Left ventricle myocardium superior (tissue), 1 donor: ENCODE measurements at places on chromosomes 1 and 21. TPM values are rescaled to one million over a fixed set of nuclear protein-coding genes. Genes with fewer than 3 reads are reported as not detected.

GRCh38 chr21:41989698-41990097 lies 20.5 kb downstream of the ZBTB21 start:
- no peak for DNase-seq

- DNase-seq: no peak
Measured at GRCh38 chr1:236785477-236785876, 9.6 kb upstream of the MTR start.

DNA sequence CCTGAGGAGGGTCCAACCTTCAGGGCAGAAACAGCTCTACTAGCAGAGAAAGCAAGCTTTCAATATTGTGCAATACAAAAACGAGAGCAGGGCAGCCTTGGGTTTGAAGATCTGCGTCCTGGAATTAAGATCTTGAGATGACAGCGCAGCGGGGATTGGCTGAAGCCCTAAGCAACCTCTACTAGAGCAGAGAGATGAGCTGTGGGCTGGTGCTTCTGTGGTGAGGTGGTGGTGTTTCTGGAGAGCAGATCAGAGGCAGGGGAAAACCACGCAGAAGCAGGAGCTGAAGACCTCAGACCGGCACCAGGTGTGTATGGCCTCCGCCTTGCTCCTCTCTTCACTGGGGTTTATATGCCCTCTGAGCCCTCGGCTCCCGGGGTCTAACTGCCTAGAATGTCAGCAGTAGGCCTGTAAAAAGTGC lies 12.5 kb downstream of the TRAF3IP3 start:
- peak; percentile 35 for DNase-seq

- DNase-seq: no peak
Measured at GRCh38 chr1:153750026-153750995, 22.5 kb downstream of the INTS3 start.

DNA sequence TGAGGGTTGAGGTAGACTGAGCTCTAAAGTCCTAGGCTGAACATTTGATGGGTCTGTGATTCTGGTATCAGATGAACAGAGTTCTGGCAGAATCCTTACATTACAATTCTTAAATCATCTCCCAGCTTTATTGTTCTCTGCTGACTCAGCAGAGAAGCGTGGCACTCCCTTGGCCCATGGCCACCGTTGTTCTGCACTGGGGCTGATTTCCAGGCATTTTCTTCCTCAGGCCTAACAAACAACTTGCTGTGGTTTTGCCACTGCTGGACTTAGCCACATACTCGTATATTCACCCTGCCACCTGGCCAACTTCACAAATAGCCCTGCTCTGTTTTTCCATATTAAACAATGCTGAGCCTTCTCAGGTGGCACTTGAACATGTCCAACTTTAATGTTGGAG lies 223.2 kb downstream of the TNR start:
- DNase-seq: no peak

- DNase-seq: no peak
Measured at GRCh38 chr1:3992103-3992556, 92.1 kb upstream of the C1orf174 start.

- no peak for DNase-seq
Measured at GRCh38 chr1:159929155-159930051, 4.1 kb upstream of the TAGLN2 start.

- peak; percentile 56 for DNase-seq
Measured at GRCh38 chr1:154845879-154846278, 24.2 kb downstream of the KCNN3 start.

- DNase-seq: no peak
Measured at GRCh38 chr1:31798433-31799195, 17.2 kb downstream of the SPOCD1 start.

DNA sequence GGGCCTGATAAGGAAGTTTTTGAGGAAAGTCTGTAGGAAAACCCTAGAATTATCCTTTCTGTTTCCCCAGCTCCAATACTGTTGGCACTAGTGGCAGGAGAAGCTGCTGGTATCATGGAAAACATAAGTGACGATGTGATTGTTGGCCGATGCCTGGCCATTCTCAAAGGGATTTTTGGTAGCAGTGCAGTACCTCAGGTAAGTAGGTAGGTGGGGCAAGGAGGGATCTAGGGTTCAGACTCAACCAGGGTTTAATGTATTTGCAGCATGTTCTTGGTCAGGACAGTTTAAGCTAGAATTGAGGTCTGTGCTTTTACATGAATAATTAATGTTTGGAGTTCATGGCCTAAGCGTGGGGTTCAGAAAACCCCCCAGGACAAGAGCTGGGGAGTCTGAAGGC lies 62.1 kb downstream of the KDM1A start:
- DNase-seq: no peak

GRCh38 chr1:115753361-115753760 lies 15.2 kb downstream of the CASQ2 start:
- DNase-seq: no peak

DNA sequence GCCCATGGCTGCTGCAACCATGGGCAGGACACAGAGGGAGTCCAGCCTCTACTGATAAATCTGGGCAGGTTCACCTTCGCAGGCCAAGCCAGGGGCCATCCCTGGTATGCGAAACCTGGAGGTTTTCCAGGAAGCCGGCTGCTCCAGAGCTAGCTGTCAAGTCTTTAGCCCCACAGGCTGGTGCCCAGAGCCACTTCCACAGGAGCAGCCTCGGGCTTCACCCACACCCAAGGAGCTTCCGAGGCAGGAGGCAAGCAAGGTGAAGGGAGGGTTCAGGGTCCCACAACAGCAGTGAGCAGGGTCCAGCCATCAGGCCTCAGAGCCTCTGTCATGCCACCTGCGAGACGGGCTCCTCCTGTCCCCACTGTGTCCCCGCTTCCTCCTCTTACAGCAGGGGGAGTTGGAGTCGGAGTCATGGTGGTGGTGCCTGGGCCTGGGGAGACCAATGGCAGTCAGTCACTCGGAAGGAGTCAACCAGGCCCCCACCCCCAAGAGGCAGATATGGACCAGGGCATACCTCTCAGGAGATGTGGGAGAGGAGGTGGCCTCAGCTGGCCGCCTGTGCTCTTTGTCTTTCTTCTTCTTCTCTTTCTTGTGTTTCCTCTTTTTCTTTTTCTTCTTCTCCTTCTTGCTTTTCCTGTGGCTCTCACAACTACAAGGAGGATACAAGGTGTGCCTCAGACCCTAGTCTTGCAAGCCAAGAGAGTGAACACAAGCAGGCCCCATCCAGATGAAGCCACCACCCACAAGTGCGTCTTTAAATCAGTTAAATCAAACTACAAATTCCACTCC lies 2.1 kb downstream of the C1orf35 start:
- no peak for DNase-seq

GRCh38 chr1:119276558-119276957 lies 92.0 kb upstream of the HAO2 start:
- DNase-seq: no peak

DNA sequence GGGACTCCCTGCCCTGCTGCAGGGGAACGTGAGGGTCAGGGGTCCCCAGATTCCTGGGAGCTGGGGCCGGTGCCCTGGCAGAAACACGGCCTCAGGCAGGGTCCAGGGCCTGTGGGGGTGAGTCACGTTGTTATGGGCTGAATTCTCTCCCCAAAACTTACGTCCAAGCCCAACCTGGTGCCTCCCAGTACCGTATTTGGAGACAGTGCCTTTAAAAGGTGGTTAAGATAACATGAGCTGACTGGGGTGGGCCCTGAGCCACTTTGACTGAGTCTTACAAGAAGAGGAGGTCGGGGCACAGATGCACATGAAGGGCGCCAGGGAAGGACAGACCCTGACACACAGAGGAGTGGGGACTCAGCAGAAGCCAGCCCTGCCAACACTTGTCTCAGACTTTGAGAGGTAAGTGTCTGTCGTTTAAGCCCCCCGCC lies 99.9 kb downstream of the WDR4 start:
- no peak for DNase-seq

GRCh38 chr1:245113649-245114048 lies 41.1 kb upstream of the KIF26B start:
- DNase-seq: no peak

GRCh38 chr1:221632072-221632471 lies 109.8 kb downstream of the DUSP10 start:
- no peak for DNase-seq

Gene PAX7
- total RNA-seq: not detected

Gene HSD3B2
- total RNA-seq: not detected

Gene SYTL1
- total RNA-seq: 1.1 TPM

Gene NEK7
- total RNA-seq: 215 TPM

Gene NTPCR
- total RNA-seq: 52.2 TPM

Gene NEK2
- total RNA-seq: 0.25 TPM

Gene RIPK4
- 0.17 TPM for total RNA-seq

Gene RNASEL
- 2.7 TPM for total RNA-seq

Gene BTG2
- 41.3 TPM for total RNA-seq

Gene ARHGAP30
- 3.7 TPM for total RNA-seq

Gene CTSK
- total RNA-seq: 6.4 TPM

Gene PDPN
- 20.9 TPM for total RNA-seq

Gene SLAMF9
- not detected for total RNA-seq

Gene TINAGL1
- 274 TPM for total RNA-seq

Gene KIF21B
- 0.45 TPM for total RNA-seq
